ENCODE measurements at places on chromosomes 5 and 9.

DNA sequence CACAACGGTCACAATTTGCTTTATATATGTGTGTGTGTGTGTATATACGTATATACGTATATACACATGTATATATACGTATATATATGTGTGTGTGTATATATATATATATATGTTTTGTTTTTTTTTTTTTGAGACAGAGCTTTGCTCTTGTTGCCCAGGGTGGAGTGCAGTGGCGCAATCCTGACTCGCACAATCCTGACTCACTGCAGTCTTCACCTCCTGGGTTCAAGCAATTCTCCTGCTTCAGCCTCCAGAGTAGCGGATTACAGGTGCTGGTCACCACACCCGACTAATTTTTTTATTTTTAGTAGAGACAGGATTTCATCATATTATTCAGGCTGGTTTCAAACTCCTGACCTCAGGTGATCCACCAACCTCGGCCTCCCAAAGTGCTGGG lies 3.1 kb downstream of the RNF38 start:
- DNase-seq, result no peak

DNA sequence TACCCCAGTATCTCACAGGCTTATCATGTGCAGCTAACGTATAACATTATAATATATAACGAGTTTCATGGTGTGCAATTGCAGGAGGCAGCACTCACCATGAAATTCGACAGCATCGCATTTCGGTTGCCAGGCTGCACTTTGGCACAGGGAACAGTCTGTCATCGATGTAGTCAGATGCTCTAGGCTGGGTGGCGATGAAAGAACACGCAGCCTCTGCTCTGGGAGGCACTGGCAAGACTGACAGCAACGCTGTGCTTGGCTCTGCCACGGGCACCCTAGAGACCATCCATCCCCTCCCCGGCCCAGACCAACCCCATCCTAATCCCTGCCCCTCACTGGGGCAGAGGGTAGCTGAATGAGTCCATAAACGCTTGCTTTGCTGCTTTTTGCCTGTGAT lies 290.8 kb downstream of the MED10 start:
- no peak for DNase-seq

GRCh38 chr5:167001246-167001645 lies 1290.2 kb upstream of the WWC1 start:
- no peak for DNase-seq

- no peak for DNase-seq
Observed at GRCh38 chr9:15714746-15715145, 161.9 kb downstream of the CCDC171 start.

GRCh38 chr5:128667152-128667551 lies 129.1 kb upstream of the FBN2 start:
- no peak for DNase-seq

- DNase-seq, result no peak
Observed at GRCh38 chr9:94982211-94982610, 255.7 kb downstream of the AOPEP start.

DNA sequence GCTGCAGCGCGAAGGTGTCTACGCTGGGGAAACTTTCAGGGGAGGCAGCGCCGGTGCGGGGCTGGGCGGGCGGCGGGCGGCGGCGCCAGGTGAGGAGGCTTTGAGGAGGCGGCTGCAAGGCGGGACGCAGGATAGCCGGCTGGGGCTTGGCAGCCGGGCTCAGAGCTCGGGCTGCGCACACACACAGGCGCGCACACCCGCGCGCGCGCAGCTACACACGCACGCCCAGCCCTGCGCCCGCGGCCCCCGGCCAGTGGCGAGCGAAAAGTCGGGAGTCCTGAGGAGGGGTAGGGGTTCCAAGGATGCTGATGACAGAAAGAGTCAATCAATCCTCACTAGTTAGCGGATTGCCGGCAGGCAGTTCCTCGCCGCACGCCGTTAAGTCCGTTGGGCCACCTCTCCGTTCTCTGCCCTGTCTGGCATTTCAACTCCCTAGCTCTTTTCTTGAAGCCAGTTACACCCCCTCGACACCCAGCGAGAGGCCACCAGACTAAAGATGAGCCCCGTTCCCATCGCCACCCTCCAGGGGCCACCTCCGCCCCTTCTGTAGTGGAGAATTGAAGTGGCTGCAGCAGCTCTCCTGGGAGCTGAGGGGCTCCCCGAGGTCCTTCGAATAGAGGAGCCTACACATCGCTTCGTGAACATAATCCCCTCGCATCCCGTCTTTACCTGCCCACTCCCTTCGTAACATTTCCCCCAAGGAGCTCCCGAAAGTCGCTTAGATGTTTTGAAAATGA lies 1640.3 kb upstream of the C9orf72 start:
- DNase-seq, result no peak

- no peak for DNase-seq
Observed at GRCh38 chr9:137630126-137630525, 11.3 kb downstream of the EHMT1 start.

- no peak for DNase-seq
Observed at GRCh38 chr9:77648234-77649108, at the start of gene GNA14. GNA14 (minus strand) TSS chr9:77648322; CDS start chr9:77647793, 529 bp downstream.

DNA sequence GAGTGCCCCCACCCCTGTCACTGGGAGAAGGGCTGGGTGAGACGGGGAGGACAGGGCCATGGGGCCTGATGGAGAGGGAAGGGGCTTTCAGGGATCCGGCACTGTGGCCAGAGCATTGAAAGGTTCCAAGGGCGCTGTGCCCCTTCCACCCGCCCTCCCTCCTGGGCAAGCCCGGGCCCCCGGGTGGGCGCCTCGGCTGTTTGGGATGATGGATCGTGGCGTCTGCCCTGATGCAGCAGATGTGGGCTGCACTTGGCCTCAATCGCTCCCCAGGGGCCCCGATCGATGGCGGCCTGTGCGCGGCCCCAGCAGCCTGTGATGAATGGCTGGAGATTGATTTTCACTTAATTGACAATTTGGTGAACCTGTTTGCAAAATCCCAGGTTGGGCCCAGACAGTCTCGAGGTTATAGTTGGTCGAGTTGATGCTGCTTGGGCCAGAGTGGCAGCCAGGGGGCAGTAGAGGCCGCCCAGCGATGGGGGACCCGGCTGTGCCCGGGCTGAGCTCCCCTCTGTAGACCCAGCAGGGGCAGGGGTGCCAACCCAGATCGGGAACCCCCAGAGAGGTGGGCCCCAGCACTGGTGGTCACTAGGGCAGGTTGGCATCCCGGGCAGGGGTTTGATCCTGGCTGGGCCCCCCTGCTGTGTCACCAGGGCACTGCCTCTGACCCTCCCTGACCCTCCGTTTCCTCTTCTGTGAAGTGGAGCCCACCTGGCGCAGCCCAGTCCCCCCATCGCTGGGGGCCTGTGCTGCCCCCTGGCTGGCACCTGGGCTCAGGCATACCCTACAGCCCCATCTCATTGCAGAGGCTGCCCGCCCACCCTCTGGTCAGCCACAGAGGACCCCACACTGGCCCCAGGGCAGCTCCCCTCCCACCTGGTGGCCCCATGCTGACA lies 34.7 kb downstream of the LHX3 start:
- DNase-seq, result peak; percentile 12

GRCh38 chr9:37747271-37747753 lies 6.3 kb upstream of the TRMT10B start:
- DNase-seq, result peak; percentile 23

DNA sequence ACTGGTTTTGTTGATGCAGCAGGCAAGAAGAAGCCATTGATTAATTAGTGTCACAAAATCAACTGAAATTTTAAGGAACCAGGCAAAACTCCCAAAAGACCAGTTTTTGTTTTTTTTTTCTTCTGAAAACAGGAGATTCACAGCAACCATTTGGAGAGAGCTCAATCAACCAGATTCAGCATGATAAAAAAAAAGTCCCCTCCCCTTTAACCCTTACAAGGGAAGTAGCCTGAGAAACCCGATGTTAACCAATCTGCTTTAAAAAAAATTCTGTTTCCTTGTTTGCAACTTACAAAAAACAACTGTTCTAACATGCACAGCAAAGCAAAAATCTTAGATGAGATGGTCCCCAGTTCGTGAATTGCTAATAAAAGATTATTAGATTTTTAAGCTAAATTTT lies 59.7 kb downstream of the HMHB1 start:
- DNase-seq, result no peak

- no peak for DNase-seq
Observed at GRCh38 chr5:176779537-176779936, 30.8 kb upstream of the UNC5A start.

DNA sequence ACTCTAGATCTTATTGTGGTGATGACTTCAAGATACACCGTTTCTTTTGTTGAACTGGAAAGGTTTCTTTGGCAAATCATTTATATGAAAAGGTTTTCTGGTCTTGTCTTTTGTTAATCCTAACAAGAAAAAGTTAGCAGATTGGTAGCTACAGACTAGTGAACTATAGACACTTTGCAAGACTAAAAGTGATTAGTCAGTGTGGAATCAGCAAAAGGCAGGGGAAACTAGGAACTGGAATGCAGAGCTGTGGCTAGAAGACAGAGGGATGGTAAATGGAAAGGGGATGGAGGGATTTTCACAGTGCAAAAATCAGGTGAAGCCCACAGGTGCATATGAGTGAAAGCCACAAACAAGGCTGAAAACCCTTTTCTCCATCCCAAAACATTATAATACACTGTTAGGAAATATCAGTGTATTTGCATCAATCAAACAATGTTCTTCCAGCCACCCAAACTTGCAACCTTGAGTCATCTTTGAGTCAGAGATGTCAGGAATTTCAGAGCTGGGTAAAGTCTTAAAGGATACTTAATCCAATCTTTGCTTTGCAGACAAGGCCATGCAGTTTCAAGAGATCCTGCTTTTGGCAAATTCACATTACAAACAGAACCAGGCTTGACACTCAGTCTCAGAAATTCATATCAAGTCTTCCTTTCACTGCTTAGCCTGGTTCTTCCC lies 52.7 kb downstream of the PLK2 start:
- DNase-seq, result no peak

- no peak for DNase-seq
Observed at GRCh38 chr9:124800306-124801259, 23.6 kb downstream of the OLFML2A start.

GRCh38 chr5:93675460-93676450 lies 65.6 kb downstream of the POU5F2 start:
- DNase-seq, result no peak

- no peak for DNase-seq
Observed at GRCh38 chr5:14775857-14776256, 95.7 kb downstream of the ANKH start.

DNA sequence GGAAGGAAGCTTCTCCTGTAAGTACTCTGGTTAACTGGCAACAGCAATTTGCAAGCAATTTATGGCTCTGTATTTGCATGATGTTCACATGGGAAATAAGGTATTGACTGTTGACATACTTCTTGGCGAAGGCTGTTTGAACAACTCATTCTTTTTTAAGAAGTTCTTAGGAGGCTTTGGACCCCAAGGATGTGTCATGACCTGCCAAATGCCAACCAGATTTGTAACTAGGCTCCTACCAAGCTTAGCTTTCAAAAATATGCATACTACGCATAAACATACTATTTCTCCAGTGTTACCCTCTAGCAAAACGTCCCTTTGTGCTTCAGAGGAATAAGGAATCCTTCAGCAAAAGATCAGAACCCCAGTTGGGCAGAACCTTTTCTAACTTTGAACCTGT lies 165.2 kb upstream of the MSX2 start:
- no peak for DNase-seq

DNA sequence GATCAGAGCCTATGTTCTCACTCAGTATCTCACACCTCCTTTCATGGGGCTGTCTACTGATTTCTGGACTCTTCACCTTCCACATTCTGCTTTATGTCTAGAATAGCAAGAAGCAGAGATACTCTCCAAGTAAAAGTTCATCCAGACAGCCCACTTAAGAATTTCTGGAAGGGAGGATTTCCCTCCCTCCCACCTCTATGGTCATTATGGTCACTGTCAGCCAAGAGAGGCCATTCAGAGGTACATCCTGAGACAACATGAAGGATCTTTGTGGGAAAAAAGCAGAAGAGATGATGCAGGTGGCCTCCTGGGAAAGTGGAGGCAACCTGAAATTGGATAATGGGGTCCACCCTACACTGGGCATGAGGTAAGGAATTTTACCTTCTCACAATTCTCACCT lies 179.5 kb upstream of the ZNF462 start:
- DNase-seq, result no peak
